T47D (cell line): ENCODE measurements at places on chromosomes 7 and 10.

DNA sequence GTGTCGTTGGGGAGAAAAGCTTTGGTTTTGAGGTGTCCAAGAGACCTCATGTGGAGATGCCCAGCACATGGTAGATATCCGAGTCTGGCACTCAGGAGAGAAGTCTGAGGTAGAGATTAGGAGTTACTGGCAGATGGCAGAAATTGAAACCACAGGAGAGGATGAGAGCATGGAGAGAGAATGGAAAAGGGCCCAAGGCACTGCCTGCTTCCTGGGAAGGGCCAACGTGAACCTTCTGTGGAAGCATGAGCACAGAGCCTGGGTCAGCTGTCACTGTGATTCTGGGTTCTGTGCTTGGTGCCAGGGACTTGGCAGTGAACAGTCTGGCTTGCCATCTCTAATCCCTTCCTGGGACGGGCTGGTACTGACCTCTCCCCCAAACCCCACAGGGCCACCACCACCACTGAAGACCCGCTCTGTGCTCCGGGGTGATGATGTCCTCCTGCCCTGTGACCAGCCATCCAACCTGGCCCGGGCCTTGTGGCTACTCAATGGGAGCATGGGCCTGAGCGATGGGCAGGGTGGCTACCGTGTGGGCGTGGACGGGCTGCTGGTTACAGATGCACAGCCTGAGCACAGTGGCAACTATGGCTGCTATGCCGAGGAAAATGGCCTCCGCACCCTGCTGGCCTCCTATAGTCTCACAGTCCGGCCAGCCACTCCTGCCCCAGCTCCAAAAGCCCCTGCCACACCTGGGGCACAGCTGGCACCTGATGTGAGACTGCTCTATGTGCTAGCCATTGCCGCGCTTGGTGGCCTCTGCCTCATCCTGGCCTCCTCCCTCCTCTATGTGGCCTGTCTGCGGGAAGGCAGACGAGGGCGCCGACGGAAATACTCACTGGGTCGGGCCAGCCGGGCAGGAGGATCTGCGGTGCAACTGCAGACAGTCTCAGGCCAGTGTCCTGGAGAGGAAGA is 4.1 kb downstream of the MRPL43 start:
- DNase-seq = no peak

- DNase-seq = no peak
These were observed 17.0 kb downstream of the CACUL1 start for GRCh38 chr10:118737603-118738302.

DNA sequence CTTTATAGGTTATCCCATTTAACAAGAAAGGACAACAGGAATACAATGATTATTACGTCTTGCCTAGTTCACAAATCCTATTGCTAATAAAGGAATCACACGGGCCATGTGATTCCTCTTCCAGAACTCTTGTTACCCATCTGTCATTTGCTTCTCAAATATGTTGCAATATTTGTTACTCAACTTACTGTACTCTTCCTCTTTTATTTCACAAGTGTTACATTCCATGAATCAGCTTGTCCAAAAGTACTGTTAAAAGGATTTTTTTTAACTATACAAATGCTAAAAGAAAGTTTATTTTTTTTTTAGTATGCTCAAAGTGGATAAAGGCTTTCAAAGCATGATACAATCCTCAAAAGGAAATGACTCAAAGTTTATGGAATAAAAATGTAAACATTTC is 3.9 kb upstream of the CD36 start:
- DNase-seq = peak; percentile 11

GRCh38 chr10:93074597-93075368 is 1.1 kb downstream of the CYP26A1 start:
- DNase-seq = no peak

GRCh38 chr7:50805447-50806125 is 22.9 kb upstream of the GRB10 start:
- DNase-seq = no peak

DNA sequence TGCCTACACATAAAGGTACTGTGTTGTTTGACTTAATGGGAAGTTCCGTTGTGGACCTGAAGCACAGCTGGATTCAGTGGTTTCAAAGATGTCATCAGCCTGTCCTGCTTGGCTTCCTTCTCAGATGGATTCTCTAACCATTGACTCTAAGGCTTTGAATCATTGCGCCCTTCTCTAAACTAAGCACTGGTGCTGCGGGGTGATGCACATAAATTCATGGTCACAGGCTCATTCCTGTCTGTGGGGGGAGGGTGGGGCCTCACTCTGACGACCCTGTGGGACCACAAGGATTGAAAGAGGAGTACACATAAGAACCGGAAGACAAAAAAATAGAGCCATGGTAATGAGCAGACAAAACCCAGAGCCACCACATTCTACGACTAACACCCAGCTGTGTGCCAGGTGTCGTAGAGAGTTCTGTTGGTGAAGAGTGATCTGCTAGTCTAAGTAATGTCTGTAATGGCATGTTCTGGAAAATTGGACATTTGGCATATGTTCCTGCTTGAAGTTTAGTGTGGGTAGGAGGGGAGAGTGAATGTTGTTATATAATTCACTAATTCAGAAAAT is 97.3 kb upstream of the YAE1 start:
- DNase-seq = no peak

GRCh38 chr7:54663186-54663585 is 95.8 kb downstream of the SEC61G start:
- DNase-seq = no peak

DNA sequence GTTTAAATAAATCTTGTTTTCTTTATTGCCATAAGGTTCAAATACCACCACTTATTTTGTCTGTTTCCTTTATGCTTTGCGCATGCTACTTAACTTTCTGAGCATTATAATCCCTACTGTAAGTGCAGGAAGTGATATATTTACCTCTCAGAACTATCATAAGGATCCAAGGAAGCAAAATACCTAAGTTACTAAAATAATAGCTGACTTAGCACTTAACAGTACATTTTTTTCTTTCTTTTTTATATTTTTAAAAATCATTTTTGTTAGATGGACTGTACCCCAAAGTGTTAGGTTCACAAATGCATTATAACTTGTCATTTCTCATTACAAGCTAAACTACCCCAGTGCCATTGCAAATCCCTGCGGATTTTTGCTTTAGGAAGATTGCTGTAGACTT is 663.8 kb downstream of the SUGCT start:
- DNase-seq = no peak

DNA sequence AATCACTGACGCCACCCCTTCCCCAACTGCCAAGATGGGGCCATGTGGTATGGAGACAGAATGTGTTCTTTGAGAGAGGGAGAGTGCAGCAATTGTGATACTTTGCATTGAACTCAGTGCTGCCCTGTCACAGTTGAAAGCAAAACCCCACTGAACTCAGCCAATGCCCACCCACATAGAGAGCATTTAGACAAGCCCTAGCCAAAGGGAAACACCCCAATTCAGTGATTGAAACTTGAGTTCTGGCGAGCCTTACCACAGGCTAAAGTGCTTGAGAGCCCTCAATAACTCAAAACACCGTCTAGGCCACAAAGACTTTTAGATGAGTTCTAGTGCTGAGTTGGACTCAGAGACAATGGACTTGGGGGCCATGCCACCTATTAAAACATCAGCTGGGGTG is 751.9 kb upstream of the POT1 start:
- DNase-seq = no peak

DNA sequence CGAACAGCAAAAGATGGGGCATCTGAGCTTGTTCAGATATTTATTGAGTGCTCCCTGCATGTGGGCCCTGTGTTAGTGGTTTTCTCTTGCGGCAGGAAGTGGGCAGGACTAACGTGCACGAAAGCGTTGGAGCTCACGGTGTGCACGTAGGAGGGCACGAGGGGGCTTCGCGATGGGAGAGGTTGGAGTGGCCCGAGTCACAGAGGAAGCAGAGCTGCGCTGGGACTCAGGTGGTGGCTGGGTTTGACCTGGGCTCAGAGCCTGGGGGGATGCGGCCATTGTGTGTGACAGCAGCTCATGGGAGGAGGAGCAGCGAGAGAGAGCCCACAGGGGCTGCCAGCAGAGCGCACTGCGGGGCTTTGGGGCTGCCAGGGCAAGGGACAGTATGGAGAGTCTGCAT is 7.7 kb downstream of the ZSCAN25 start:
- no peak for DNase-seq

DNA sequence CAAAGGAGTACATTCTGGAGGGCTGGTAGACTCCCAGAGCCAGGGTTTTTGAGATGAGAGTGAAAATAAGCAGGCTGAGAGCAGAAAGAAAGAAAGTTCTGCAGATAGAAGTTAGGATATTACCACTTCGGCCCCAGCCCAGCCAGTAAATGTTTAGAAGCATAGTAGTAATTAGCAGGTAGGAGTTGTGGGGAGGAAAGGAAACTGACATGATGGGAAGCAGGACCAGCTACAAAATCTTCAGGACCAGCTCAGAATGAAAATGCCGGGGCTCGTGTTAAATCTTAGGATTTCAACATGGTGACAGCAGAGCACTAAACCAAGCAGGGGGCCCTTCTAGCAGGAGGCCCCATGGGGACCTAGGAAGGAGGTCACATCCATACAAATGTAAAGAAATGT is 28.7 kb downstream of the PRSS2 start:
- DNase-seq = no peak

GRCh38 chr10:397321-398068 is 262.2 kb downstream of the ZMYND11 start:
- DNase-seq = no peak

DNA sequence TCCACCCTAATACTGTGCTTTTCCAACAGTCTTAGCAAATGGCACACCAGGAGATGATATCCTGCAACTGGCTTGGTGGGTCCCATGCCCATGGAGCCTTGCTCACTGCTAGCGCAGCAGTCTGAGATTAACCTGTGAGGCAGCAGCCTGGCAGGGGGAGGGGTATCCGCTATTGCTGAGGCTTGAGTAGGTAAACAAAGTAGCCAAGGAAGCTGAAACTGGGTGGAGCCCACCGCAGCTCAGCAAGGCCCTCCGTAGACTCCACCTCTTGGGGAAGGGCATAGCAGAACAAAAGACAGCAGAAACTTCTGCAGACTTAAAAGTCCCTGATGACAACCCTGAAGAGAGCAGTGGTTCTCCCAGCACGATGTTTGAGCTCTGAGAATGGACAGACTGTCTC is 399.0 kb downstream of the CCSER2 start:
- DNase-seq = no peak

GRCh38 chr10:59108886-59109288 is 67.6 kb upstream of the PHYHIPL start:
- DNase-seq = no peak

DNA sequence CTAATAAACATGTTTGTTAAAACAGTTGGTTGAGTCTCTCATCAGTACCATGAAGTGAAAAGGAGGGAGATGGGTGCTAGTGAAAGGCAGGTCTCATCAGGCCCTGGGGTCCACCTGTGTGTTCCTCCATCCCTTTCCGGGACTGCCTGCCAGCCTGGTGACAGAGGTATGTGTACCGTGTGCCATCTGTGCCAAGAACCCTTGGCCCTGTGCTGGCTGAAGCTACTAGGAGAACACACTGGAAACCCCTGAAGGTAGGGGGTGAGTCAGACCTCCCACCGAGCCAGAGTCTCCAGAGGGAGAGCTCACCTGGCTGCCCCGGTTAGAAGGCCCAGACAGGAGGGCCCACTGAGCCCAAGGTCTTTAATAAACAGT is 2.3 kb downstream of the DDIT4 start:
- peak; percentile 45 for DNase-seq

- DNase-seq = no peak
These were observed 26.6 kb downstream of the TRIL start for GRCh38 chr7:28931565-28931964.

GRCh38 chr10:100575585-100576281 is 40.0 kb downstream of the HIF1AN start:
- no peak for DNase-seq

GRCh38 chr7:47648275-47648925 is 66.5 kb upstream of the TNS3 start:
- DNase-seq = no peak

DNA sequence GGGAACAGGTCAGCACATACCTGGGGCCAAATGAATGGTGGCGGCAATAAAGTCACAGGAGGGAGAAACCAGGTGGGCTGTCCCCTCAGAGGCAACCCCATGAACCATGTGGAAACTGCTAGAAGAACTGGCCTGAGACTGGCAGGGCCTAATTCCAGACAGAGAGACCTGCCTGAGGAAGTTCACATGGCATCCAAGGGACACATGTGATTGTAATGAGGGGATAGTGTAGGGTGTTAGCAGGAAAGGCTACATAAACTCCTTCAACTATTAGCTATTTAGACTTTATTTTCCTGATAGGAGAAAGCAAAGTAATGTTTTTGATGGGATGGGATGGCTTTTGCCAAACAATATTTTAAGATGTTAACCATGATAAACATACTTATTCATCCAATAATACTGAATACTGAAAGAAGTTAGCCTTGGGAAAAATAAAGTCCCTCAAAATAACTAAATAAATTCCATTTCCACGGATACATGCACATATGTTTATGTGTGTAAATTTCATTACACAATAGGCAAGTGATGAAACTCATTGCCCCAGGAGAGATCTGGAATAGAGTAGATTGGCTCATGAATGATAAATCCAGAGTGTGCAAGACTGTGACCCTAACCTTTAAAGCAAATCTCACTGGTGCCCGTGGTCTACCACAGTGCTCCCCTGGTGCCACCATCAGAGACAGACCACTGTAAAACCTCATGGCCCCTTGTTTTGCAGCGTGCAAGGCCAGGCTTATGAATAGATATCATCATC is 137.0 kb downstream of the NRF1 start:
- DNase-seq = no peak

GRCh38 chr7:82445271-82445670 is 1.7 kb upstream of the CACNA2D1 start:
- DNase-seq = no peak

GRCh38 chr10:115001506-115002381 is 63.7 kb downstream of the TRUB1 start:
- DNase-seq = no peak

DNA sequence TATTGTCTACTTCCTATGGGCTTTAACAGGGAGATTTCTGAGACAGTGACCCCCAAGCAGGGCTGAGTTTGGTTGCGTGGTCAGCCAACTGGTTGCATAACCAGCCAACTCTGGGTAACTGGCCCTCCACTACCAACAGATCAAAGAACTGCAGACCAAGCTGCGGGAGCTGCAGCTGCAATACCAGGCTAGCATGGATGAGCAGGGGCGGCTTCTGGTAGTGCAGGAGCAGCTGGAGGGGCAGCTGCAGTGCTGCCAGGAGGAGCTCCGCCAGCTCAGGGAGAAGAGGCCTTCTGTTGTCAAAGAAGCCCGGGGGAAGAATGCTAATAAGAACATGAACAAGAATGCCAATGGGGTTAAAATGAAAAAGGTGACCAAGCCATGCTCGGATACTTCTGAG is 15.7 kb upstream of the FLNC start:
- DNase-seq = no peak

DNA sequence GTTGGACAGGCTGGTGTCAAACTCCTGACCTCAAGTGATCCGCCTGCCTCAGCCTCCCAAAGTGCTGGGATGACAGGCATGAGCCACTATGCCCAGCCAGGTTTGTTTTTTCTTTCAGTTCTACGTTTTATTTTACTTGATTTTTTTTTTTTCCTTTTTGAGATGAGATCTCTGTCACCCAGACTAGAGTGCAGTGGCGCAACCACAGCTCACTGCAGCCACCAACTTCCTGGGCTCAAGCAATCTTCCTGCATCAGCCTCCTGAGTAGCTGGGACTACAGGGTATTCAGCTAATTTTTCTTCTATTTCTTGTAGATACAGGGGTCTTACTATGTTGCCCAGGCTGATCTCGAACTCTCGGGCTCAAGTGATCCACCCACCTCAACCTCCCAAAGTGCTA is 24.3 kb downstream of the GDI2 start:
- DNase-seq = no peak

- no peak for DNase-seq
These were observed 245.0 kb downstream of the FOXP2 start for GRCh38 chr7:114659409-114660125.

GRCh38 chr7:71538210-71538609 is 406.3 kb downstream of the GALNT17 start:
- no peak for DNase-seq
